ENCODE measurements at places on chromosomes 6 and 20.
A peak's percentile ranks its signal among the peaks of the same experiment; 100 is the strongest.

DNA sequence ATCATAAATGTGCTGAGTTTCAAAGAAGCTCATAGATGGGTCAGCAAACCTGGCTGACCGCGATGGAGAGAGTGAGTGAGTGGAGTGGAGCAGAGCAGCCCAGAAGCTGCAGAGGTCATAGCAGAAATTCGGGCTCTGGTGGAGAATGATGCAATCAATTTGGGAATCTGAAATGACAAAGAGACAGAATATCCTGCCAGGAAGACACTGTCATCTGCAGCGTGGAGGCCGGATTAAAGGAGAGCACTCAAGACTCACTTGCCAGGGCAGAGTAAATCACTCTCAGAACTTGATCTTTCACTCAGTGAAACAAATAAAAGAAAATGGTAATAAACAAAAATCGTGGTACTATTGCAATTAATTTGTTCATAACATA lies 109.6 kb upstream of the RREB1 start:
- DNase-seq, result no peak

GRCh38 chr6:134482593-134483270 lies 164.8 kb upstream of the SGK1 start:
- DNase-seq, result no peak

GRCh38 chr20:48766961-48767960 lies 60.5 kb downstream of the PREX1 start:
- no peak for DNase-seq

GRCh38 chr6:3151691-3152090 lies 5.7 kb downstream of the TUBB2A start:
- DNase-seq, result peak; percentile 63

GRCh38 chr6:5423251-5423650 lies 161.9 kb downstream of the FARS2 start:
- DNase-seq, result no peak

DNA sequence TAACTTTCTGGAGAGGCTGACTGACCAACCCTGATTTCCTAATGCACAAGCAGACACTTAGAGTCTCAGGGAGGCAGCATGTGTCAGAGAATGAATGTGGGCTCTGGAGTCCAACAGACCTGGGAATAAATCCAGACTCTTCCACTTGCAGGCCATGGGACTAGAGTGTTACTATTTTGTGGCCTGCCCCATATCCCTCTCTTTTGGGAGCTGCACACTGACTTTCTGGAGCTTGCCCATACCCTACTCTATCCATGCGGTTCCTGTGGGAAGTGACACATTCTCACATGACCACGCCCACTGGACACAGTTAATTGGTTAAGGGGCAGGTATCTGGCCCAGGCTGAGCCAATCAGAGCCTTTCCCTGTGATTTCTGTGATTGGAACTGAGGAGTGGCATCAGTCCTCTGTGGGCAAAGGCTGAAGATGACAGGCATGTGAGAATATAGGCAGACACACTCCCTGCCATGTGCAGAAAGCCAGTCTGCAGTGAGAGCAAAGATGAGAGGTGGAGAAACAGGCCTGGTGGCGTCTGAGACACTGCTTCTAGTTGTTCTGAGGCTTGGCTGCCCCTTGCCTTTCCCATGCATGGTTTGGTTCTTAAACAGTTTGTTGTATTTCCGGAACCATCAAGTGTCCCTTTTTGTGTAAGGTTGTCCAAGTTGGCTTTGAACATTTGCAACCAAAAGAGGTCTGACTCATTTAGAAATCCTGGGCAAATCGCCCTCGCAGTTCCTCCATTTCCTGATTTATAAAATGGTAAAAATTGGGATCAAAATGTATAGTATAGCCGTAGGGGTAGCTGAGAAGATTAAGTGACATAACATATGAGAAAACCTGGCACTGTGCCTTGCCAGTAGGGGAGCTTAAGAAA lies 125.6 kb downstream of the CDC5L start:
- DNase-seq, result no peak

DNA sequence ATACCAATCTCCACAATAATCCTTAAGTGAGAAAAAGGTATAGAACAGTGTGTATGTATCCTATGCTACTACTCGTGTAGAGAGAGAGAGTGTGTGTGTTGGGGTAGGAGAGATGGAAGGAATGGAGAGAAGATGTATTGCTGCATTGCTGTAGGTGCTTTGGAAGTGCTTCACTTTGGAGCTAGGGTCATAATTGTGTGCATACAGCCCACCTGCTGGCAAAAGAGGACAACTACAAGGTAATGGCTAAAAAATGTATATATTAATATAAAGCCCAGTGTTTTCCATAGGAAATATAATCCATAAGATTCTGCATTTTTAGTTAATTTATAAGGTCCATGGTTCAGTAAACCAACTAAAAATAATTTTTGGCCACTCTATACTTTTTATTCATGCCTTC lies 36.1 kb downstream of the SERAC1 start:
- peak; percentile 22 for DNase-seq

GRCh38 chr6:21147995-21148394 lies 445.6 kb upstream of the SOX4 start:
- peak; percentile 34 for DNase-seq

DNA sequence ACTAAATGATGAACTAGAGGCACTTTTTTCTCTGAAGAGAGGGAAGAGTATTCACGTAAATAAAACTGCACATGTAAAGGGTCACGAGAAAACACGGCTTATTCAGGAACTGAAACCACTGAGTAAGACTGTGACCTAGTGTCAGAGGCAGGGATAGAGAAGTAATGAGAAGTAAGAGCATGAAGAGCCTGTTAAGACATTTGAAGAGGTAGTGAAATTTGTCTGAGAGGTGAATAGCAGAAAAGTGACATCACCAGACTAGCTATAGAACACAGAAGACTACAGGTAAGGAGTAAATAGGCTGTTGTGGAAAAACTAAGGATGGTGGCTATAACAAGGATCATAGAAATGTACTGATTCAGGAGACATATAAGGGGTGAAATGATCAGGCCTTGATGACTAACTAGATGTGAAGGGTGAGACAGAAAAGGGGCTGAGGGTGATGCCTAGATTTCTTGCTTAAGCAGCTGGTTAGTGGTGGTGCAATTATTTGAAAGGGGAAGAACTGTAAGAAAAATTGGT lies 76.8 kb downstream of the REV3L start:
- no peak for DNase-seq

GRCh38 chr6:94751641-94752329 lies 825.5 kb upstream of the MANEA start:
- DNase-seq, result no peak

- peak; percentile 8 for DNase-seq
Measured at GRCh38 chr6:43454290-43454695, 1.1 kb downstream of the DLK2 start.

DNA sequence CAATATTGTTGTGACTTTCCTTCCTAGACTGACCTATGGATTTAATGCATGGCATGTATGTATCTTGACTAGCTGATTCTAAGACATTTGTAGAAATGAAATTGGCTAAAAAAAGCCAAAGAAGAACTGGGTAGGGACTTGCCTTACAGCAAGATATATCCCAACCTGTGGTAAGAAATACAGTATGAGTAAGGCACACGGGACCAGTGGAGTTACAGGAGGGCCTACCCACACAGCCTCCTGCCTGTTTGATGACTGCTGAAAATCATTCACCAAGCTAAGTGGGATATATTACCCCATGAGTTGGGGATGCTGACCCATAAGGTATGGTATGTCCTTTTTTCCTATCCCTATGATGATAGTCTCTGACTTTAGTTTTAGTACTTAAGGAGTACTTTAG lies 112.2 kb downstream of the INSM1 start:
- no peak for DNase-seq

- DNase-seq, result no peak
Measured at GRCh38 chr20:62764156-62764935, 31.9 kb upstream of the MRGBP start.

DNA sequence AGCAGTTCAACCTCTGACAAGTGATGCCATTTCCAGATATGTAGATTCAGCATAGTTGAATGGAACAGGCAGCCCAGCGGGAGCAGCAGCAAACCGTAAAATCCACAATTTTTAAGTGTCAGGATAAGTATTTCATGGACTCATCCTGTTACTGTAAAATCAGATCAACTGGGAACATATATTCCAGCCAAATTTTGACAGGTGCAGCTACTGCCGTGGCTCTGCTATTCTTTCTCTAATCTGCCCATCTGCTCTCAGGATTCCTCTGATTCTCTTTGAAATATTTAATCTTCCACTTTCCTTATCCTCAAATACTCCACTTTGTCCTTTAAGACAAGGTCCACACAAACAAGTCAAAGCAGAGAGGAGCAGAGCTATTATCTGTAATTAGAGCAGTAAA lies 245.4 kb upstream of the ASCC3 start:
- DNase-seq, result no peak

GRCh38 chr6:159117046-159117445 lies 52.2 kb upstream of the FNDC1 start:
- DNase-seq, result no peak

DNA sequence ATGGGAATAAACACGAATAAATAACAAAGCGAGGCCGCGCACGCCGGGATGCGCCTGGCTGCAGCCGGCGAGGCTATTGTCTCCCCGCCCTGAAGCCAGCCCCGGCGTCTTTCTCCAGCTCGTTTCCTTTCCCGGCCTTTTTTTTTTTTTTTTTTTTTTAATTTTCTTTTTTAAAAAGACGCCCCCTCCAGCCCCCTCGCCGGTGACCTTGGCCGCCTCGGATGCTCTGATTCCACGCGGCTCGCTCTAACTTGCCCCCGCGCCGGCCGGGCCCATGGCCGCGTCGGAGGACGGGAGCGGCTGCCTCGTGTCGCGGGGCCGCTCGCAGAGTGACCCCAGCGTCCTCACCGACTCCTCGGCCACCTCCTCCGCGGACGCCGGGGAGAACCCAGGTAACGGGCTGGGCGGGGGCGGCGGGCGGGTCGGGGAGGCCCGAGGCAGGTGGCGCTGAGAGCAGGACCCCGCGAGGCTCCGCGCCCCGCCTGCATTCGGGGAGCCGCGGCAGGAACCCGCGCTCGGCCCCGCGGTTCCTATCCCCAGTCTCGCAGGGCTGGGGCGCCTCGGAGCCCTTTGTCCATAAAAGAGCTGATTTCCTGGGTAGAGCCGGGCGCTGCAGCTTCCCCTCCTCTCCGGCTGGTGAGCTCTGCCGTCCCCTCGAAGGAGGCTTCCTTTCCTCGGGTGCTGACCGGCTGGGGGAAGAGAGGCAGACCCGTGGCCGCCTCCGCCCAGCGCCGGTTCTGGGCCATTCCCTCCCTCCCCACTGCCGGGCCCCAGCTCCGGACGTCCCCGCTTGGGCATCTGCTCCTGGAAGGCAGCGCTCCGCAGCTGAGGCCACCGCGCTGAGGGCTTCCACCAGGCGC lies 631 bp downstream of the PHACTR3 start:
- DNase-seq, result no peak

- no peak for DNase-seq
Measured at GRCh38 chr6:143964674-143965081, 43.4 kb downstream of the PLAGL1 start.

- no peak for DNase-seq
Measured at GRCh38 chr6:138486249-138487101, 12.8 kb downstream of the NHSL1 start.

DNA sequence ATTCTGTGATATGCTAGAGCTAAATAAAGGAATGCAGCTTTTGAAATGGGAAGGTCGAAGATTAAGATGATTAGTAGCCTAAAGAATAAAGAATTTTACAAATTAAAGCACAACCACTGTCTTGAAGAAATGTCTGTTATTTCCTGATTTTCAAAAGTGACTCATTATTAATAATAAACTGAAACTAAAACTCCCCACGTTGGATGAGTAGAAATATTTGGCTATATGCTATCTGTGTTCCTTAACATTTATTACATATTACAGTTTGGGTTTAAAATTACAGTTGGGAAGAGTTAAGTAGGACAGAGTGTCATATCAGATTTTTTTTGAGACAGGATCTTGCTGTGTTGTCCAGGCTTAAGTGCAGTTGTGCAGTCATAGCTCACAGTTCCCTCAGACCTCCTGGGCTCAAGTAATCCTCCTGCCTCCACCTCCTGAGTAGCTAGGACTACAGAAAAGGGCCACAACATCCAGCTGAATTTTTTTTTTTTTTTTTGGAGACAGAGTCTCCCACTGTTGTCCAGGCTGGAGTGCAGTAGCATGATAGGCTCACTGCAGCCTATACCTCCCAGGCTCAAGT lies 47.1 kb downstream of the AKIRIN2 start:
- no peak for DNase-seq

DNA sequence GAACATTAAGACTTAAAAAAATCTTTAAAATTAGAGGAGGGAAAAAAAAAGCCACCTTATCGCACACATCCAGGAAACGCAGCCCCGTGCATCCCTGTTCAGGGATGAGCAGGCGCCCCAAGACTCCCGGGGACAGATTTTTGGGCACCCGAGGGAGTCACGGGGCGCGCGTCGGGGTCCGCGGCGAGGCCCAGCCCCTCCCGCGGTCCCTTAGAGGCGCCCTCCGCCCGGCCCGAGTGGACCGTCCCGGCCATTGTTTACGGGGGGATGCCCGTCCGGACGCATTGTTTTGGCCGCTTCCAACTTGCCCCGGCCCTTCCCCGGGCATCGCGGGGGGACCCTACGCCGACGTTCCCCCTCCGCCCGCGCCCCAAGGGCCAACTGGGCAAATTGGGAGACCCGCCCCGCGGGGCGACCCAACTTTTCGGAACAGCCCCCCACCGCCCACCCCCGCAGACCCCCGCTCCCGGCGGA lies 610 bp downstream of the ZNF217 start:
- no peak for DNase-seq

- no peak for DNase-seq
Measured at GRCh38 chr6:134593887-134594286, 276.0 kb upstream of the SGK1 start.

GRCh38 chr6:88842320-88842719 lies 121.1 kb downstream of the RNGTT start:
- no peak for DNase-seq

DNA sequence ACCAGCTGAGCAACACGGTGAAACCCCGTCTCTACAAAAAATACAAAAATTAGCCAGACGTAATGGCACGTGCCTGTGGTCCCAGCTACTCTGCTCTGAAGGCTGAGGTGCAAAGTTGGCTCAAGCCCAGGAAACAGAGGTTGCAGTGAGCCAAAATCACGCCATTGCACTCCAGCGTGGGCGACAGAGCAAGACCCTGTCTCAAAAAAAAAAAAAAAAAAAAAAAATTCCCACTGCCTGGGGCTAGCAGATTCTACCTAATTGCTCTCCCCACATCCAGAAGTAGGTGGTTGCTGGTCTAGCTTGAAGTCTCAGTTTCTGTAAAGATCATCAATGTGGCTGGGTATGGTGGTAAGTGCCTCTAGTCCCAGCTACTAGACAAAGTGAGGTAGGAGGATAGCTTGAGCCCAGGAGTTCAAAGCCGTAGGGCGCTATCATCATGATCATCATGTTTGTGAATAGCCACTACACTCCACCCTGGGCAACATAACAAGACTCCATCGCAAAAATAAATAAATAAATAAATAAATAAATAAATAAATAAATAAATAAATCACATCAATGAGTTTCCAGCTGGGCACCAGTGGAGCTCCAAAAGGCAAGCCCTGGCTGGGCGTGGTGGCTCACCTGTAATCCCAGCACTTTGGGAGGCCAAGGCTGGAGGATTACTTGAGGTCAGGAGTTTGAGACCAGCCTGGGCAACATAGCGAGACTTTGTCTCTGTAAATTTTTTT lies 6.3 kb upstream of the AP5S1 start:
- DNase-seq, result no peak

- no peak for DNase-seq
Measured at GRCh38 chr6:37008484-37009465, 3.3 kb downstream of the FGD2 start.

GRCh38 chr20:10466855-10467254 lies 31.8 kb downstream of the SLX4IP start:
- no peak for DNase-seq

- no peak for DNase-seq
Measured at GRCh38 chr6:113654396-113654795, 202.7 kb upstream of the MARCKS start.

GRCh38 chr6:71103641-71104040 lies 146.8 kb upstream of the B3GAT2 start:
- no peak for DNase-seq

- DNase-seq, result no peak
Measured at GRCh38 chr6:41451515-41452163, 94.5 kb upstream of the FOXP4 start.
